ENCODE measurements at places on chromosomes 16 and 17.

DNA sequence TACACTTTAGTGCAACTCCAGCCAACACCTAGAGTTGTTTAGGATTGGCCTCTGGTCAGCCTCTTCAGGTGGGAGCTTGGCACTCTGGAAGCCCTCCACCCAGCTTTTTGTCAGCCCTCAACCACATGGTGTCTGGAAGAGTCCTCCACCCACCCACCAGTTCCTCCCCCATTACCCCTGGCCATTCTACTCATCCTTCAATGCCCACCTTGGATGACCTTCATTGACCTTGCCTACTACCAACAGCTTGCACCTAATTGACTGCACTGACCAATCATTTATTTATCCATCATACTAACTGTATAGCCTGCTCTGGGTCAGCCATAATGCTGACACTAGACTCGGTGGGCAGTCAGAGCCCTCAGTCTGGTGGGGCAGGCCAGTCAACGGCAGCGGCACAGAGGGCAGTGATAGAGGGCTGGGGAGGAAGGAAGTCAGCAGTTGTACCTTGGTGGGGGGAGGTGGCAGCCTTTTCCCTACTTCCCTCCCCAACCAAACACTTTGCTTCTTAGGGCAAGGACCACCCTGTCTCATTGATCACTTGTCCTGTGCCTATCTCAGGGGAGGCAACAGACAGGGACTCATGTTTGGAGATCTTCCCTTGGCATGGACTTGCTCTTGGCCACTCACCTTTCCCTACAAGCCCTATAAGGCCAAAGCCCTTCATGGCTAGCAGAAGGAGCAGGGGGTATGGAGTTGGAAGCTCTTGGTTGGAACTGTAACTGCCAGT is 29.3 kb downstream of the SLC13A5 start:
- DNase-seq = no peak

DNA sequence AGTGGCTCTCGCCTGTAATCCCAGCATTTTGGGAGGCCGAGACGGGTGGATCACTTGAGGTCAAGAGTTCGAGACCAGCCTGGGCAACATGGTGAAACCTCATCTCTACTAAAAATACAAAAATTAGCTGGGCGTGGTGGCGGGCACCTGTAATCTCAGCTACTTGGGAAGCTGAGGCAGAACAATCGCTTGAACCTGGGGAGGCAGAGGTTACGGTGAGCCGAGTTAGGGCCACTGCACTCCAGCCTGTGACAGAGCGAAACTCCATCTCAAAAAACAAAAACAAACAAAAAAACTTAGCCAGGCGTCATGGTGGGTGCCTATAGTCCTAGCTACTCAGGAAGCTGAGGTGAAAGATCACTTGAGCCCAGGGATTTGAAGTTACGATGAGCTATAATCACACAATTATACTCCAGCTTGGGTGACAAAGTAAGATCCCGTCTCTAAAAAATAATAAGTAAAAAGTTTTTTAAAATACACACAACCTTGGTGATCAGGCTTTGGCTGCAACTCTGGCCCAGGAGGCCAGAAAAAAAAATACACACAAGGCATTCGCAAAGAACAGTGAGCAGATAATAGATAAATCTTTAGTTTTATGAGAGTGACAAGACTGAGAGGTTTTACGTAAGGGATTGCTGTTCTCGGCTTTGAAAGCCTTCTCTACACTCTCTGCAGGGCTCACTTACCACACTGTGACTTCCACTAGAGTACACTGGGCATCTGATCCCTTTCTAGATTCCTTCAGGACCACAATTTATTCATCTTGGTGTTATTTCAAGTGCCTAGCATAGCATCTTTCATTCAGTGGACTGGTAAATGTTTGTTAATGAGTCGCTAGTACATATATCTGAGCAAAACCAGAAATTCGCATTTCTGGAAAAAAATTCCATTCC is 5.9 kb downstream of the GSPT1 start:
- DNase-seq = no peak

GRCh38 chr17:19368229-19368628 is 5.7 kb upstream of the B9D1 start:
- no peak for DNase-seq

GRCh38 chr16:85610446-85611193 is 2.5 kb upstream of the GSE1 start:
- peak; percentile 83 for DNase-seq

DNA sequence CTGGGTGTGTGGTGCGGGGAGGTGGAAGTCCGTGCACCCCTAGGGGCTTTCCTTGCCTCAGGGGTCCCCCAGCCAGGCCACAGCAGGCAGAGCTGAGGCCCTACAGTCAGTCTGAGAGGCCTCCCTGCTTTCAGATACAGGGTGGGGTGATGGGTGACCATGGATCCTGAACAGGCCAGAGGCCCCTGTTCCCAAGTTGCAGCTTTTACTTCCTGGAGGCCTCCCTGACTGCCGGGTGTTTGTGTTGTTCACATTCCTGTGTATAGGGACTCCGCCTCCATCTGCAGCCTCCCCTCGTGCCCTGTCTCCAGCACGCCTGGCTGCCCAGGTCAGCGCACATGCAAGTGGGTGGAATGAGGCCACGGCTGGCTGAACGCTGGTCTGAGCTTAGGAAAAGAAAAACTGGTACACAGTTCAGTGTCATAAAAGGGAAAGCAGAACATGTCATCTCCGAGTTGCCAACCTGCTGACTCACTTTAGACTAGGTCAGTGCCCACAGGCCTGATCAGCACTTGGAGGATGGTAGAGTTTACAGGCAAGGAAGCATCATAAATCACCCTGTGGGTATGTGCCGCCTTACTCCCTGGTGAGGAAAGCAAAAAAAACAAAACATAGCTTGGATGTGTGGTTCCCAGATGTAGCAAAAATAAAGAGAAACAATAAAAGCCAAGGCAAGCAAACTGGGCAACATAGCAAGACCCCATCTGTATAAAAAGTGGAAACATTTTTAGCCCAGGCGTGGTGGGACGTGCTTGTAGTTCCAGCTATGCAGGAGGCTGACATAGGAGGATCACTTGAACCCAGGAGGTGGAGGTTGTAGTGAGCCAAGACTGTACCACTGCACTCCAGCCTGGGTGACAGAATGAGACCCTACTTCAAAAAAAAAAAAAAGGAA is 6.2 kb upstream of the SLC7A6 start:
- DNase-seq = no peak

Measured in stimulated activated CD8-positive, alpha-beta memory T cell treated with anti-CD3 and anti-CD28 coated beads, Interleukin-15, amount 100 ng/mL, for 48 hours (primary cell).